ENCODE measurements at places on chromosomes 3 and 15.

DNA sequence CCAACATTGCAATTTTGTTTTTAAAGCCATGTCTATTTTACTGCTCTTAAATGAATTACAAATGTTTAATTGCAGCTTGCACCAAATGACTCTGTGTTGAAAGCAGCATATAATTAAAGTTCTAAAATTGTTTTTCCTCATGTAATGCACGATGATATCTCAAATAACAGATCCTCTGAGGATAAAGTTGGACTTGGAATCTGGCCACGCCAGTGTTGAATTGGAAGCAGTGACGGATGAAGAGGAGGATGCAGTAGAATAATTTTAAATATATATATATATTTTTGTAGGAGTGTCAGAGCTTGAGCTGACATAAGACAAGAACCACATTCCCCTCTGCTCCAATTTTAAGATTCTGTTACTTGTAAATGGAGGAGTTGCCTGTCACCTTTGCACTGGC, 406.6 kb upstream of the DPPA4 start:
- no peak for DNase-seq

DNA sequence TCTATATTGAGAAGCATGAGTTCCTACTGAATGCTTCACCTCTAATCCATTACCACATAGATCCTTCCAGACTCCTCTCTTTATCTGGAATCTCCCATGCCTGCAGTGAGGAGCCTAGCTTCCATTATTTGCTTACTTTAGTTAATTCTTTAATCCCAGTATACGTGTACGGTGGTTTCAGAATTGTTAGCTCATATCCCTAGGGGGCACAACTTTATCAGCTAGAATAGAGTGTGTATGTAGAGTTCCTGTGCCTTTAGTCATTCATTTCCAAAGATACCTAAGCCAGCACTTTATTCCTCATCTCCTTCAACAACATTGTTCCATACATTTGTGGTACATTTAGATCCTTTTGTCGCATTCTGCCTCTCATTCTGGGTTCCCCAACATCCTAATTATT, 226.0 kb downstream of the TJP1 start:
- DNase-seq, result no peak

GRCh38 chr3:112132554-112132953, 494 bp downstream of the GCSAM start:
- no peak for DNase-seq

- DNase-seq, result no peak
Observed at GRCh38 chr3:67614195-67614594, 40.2 kb downstream of the SUCLG2 start.

- no peak for DNase-seq
Observed at GRCh38 chr3:189349772-189350171, 178.0 kb downstream of the TPRG1 start.
